Endodermal cell (in vitro differentiated cells): ENCODE measurements at places on chromosomes 3 and 15. TPM values are rescaled to one million over a fixed set of nuclear protein-coding genes. Genes with fewer than 3 reads are reported as not detected.

DNA sequence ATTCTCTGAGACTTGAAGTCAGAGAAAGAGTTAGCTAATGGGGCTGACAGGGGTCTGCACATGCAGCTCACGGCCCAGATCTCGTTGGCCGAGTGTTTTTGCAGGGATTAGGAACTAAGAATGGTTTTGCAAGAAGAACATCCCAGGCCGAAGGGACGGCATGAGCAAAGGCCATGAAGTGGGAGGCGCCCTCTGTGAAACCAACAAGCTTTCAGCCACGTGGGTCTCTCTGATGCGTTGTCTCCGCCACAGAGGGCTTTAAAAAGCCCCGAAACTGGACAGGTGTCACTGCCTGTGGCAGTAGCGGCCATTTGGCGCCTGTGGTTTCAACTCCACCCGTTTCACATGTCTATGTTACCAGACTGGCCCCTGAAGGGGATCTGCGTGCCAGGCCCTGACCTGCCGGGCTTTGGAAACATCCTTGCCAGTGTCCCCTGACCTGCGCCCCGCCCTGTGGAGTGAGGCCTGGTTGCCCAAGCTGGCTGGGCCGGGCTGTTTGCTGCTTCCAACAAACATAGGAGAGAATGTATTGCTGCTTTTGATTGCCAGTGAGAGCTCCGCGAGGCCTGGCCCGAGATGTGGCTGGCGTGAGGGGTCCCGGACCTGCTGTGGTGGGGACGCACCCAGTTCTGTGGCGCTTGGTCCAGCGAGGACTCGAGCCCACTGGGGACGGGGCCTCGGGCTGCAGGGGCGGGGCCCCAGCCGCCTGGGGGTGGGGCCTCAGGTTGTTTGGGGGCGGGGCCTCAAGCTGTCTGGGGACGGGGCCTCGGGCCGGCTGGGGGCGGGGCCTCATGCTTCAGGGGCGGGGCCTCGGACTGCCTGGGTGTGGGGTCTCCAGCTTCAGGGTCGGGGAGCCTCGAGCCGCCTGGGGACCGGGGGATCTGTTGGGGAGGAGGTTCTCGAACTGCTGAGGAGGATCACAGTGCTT, 30.4 kb downstream of the GOLGA6L2 start:
- no peaks in the 10 kb centered on the region for H3K36me3 ChIP-seq
- H3K4me1 ChIP-seq, result no peaks in the 10 kb centered on the region
- DNase-seq, result peak; percentile 83
- H3K4me3 ChIP-seq, result no peak overlapping the region
- no peaks in the 10 kb centered on the region for H3K27me3 ChIP-seq
- H3K27ac ChIP-seq, result no peak overlapping the region

DNA sequence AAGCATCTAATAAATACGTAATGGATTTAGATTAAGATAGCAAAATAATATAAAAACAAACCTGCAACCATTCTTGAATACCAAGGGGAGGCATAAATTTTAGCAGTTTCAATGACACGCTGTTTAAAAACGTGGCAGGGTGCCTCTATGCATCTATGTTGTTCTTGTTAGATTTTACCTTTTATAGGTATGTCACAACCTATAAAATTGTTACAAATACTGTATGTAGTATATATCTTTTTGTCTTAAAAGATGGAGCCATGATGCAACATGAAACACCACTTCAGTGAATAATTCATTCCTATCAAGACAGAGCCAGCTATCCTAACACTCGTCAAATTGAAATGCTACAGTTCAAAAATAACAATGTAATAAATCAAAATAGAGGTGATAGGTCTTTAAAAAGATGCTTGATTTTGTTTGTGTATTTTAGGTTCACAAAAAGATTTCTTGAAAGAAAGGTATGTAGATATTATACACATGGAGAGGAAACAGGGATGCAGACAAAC, 1059.2 kb downstream of the ROBO1 start:
- no peaks in the 10 kb centered on the region for H3K27me3 ChIP-seq
- no peak overlapping the region for H3K27ac ChIP-seq
- no peaks in the 10 kb centered on the region for H3K4me1 ChIP-seq
- DNase-seq, result no peak
- H3K4me3 ChIP-seq, result no peak overlapping the region

DNA sequence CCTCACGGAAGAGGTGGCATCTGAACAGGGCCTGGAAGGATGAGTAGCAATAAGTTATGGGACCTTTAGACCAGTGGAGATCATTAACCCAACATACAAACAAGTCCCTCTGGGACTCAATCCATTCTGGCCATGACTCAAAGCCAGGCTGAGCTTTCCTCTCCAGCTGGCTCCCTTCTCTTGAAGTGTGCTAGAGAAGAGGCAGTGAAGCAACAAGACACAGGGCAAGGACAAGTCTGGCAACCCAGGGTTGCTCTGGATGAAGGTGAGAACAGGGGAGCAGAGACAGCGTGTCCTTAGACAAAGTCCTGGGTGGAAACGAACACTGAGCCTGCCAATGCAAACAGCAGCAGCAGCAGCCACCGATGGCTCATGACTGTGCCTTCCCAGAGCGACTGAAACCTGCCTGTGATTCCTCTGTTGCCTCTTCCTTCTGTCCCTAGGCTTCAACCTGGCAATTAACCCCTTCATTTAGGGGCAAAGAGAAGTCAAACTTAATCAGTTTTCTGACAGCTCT, 86.8 kb downstream of the BDH1 start:
- H3K36me3 ChIP-seq, result no peaks in the 10 kb centered on the region
- no peak overlapping the region for H3K4me3 ChIP-seq
- peaks cover 25% of the 10 kb centered on the region for H3K4me1 ChIP-seq
- H3K27ac ChIP-seq, result no peak overlapping the region

- no peak overlapping the region for H3K4me3 ChIP-seq
- no peaks in the 10 kb centered on the region for H3K36me3 ChIP-seq
- DNase-seq, result no peak
- no peaks in the 10 kb centered on the region for H3K27me3 ChIP-seq
- peaks cover 7% of the 10 kb centered on the region for H3K4me1 ChIP-seq
Measured at GRCh38 chr3:194869482-194870169, 183.9 kb downstream of the FAM43A start.

- H3K27ac ChIP-seq, result no peak overlapping the region
- H3K36me3 ChIP-seq, result no peaks in the 10 kb centered on the region
- H3K4me1 ChIP-seq, result no peaks in the 10 kb centered on the region
- peak; percentile 93 for DNase-seq
- no peak overlapping the region for H3K4me3 ChIP-seq
Measured at GRCh38 chr3:169863458-169863899, 6.3 kb downstream of the LRRC31 start.

DNA sequence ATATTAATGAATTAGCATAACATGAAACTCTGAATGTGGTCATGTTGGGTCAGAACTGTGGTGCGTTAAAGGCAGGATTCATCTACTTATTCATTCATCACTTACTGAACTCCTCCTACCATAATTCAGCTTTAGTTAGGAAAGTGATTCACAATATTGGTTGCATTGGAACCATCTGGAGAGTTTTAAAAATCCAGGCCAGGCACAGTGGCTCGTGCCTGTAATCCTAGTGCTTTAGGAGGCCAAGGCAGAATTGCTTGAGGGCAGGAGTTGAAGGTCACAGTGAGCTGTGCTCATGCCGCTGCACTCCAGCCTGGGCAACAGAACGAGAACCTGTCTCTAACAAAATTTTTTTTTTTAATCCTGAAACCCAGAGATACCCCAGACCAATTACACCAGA, 44.2 kb upstream of the ATG7 start:
- no peaks in the 10 kb centered on the region for H3K36me3 ChIP-seq
- no peak overlapping the region for H3K4me3 ChIP-seq
- DNase-seq, result no peak

DNA sequence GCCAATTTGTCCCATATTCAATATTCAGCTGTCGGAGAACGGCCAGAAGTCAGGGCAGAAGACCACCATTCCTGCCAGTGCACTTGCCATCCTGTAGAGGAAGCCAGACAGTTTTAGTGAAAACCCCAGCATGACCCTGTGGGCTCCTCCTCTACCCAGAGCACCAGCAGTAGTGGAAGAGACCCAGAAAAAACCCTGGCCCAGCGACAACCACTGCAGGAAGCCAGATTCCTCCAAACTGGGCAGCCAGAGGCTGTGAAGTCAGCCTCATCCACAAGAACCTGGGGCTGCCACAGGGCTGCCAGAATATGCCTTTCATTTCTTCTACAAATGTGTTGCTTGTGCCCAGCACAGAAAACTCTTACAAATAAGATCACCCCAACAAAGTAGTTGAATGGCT, 67.3 kb downstream of the HMCES start:
- no peaks in the 10 kb centered on the region for H3K36me3 ChIP-seq
- H3K4me1 ChIP-seq, result no peaks in the 10 kb centered on the region
- no peak overlapping the region for H3K4me3 ChIP-seq
- no peaks in the 10 kb centered on the region for H3K27me3 ChIP-seq
- no peak for DNase-seq
- H3K27ac ChIP-seq, result no peak overlapping the region

DNA sequence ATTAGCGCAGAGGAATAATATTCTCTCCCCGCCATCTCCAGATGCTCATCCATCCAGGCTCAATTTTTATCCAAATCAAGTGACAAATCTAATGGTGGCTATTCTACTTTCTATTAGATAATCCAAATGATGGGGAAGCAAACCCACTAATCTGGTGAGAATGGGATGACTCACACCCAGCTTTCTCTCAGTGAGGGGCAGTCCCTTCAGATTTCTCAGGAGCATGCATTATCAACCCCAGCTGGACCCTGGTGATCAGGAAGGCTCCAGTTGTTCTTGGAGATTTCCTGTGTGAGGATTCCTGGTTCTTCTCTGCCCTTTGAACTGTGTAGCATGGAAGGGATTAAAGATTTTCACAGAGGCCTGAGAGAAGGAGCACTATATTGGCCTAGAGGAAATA, 358.0 kb downstream of the WDR72 start:
- peak overlapping the region; percentile 27 for H3K27ac ChIP-seq
- DNase-seq, result peak; percentile 59
- no peaks in the 10 kb centered on the region for H3K27me3 ChIP-seq
- H3K36me3 ChIP-seq, result no peaks in the 10 kb centered on the region
- peaks cover 5% of the 10 kb centered on the region for H3K4me1 ChIP-seq

DNA sequence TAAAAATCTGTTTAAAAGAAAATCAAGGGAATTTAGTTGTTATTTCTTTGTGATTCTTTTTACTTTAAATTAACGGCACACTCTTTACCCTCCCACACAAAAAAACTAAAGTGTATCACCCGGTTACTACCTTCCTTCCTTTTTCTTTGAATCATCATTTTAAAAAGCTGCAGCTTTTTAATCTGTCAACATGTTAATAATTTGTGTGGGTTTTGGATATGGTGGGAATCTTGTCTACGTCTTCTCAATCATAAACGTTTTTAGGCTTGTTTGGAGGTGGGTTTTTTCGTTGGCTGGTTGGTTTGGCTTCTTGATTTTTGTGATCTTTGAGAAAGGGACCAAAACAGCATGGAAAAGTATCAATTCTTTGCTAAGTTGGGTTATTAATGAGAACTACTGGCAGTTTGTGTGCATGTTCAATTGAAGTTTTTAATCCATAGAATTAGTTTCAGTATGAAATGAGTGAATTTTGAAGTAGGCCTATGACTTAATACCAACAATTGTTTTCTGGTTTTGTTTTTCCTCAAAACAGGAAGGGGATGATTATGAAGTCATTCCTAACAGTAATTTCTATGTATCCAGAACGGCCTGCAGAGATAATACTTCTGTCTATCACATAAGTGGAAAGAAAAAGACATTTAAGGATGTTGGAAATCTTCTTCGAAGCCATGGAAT, 4.5 kb downstream of the SMC4 start:
- no peaks in the 10 kb centered on the region for H3K27me3 ChIP-seq
- H3K36me3 ChIP-seq, result peaks cover 45% of the 10 kb centered on the region

GRCh38 chr3:195835791-195836190, 24.1 kb upstream of the MUC4 start:
- DNase-seq, result no peak
- H3K27ac ChIP-seq, result no peak overlapping the region
- no peaks in the 10 kb centered on the region for H3K36me3 ChIP-seq
- no peak overlapping the region for H3K4me3 ChIP-seq
- H3K4me1 ChIP-seq, result no peaks in the 10 kb centered on the region

GRCh38 chr3:12175844-12176453, 17.2 kb upstream of the TIMP4 start:
- H3K4me3 ChIP-seq, result no peak overlapping the region
- H3K27ac ChIP-seq, result no peak overlapping the region
- H3K4me1 ChIP-seq, result no peaks in the 10 kb centered on the region
- DNase-seq, result peak; percentile 90

PML gene
- total RNA-seq, result 27.1 to 29.3 TPM (median 28.9 TPM) in 3 replicates

NR2E3 gene
- 0.15 to 0.77 TPM (median 0.19 TPM) in 3 replicates for total RNA-seq

ALDH1A3 gene
- total RNA-seq, result 7.3 and 7.4 TPM in 2 replicates

SNTN gene
- total RNA-seq, result 0.40 TPM in 1 of 2 replicates, not detected in the other

AMIGO3 gene
- total RNA-seq, result 1.3 and 3.0 TPM in 2 replicates

GPR176 gene
- 31.1 and 39.3 TPM in 2 replicates for total RNA-seq
